ENCODE measurements at places on chromosomes 5 and 9.

DNA sequence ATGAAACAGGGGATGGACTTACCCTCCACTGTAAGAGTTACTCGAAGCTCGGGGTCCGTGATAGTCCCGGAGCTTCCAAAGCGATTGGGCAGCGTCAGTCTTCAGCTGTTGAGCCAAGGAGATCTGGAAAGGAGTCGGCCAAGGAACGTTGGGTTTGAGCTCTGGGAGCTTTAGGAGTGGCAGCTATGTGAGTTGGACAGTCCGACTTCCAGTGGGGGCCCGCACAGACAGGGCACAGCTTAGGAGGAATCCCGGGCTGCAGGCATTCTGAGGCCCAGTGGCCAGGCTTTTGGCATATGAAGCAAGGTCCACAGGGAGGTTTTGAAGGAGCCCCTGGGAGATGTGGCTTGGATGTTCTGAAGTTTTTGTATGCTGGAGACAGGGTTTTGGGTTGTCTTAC is 72.7 kb downstream of the PHAX start:
- DNase-seq: no peak

- no peak for DNase-seq
These were observed 112.8 kb downstream of the MAPKAP1 start for GRCh38 chr9:125594223-125594610.

- no peak for DNase-seq
These were observed 42.3 kb upstream of the SEMA6A start for GRCh38 chr5:116616876-116617275.

- DNase-seq: no peak
These were observed 235.7 kb upstream of the HAPLN1 start for GRCh38 chr5:83956386-83956785.

- DNase-seq: no peak
These were observed 39.8 kb upstream of the ZNF354B start for GRCh38 chr5:178820001-178820400.

GRCh38 chr9:130089141-130089540 is 35.4 kb downstream of the GPR107 start:
- DNase-seq: no peak

GRCh38 chr9:89278997-89279739 is 31.8 kb upstream of the CKS2 start:
- DNase-seq: peak; percentile 53

- no peak for DNase-seq
These were observed 69.1 kb upstream of the TBCA start for GRCh38 chr5:77845324-77845646.

GRCh38 chr5:17178373-17178675 is 39.1 kb upstream of the BASP1 start:
- no peak for DNase-seq

GRCh38 chr5:16414861-16415260 is 50.7 kb downstream of the ZNF622 start:
- no peak for DNase-seq

DNA sequence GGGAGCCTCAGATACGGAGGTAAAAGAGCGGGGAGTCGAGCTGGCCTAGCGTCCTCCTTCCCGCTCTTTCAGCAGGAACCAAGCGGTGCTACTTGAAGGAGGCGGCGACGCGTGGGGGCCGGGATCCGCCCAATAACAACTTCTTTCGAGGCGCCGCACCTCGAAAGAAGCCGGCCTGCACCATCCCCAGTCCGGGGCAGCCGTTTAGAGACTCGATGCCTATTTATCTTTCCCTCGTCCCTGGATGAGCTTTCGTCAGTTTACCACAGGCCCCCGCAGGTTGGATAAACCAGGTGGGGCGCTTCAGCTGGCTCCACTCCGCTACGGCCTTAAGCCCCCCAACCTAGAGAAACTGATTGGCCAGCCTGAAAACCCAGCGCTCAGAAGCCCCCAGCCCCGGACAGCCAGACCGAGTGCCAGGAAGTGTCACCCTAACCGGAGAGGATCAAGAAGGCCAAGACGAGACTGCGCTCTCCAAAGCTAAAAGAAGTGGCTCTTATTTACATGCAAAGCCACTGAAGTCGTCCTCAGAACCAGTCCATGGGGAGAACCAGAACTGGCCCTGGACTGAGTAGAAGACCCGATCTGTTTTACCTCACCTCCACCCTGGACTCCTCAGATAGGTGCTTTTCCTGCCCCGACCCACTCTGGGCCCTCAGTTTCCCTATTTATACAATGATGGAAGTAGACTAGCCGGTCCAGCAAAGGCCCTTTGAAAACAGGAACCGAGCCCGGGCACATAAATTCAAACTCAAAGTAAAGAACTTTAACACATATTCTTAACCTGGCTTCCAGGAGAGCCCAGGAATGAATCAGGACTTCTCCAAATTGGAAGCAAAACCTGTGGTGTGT is 1.4 kb downstream of the HAND1 start:
- no peak for DNase-seq

GRCh38 chr9:115733318-115734110 is 420.1 kb upstream of the PAPPA start:
- no peak for DNase-seq

GRCh38 chr5:172086194-172086975 is 79.9 kb upstream of the FBXW11 start:
- DNase-seq: no peak

GRCh38 chr5:109944461-109944860 is 254.7 kb downstream of the MAN2A1 start:
- no peak for DNase-seq

DNA sequence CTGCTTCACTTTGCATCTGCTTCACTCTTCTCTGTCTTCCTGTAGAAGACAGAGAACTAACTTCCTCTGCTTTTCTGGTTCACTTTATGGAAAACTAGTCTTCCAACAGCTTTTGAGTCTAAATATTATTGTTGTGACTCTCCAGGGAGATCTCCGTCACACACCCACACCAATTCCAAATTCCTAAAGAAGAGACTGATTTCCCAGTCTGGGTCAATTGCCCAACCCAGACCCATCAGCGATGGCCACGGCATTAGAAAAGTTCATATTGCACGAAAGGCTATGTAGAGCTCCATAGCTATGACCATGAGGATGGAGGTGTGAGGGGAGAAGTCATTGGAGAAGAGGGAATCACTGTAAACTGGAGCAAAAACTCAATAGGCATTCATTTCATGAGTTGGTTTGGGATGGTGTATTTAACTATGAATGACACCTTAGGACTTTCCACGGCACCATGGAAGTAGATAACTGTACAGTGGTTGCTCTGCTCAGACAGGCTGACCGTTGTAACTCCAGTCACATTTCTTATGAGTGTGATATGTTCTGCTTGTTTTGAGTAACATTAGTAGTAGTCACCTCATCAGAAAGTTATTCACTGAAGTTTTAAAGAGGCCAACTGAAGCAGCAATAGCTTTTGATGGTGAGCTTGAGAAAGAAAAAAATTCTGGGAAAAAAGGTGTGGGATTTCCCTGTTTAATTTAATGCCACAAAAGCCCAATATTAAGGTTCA is 78.1 kb upstream of the MAMDC2 start:
- DNase-seq: no peak

GRCh38 chr9:124758061-124758460 is 13.1 kb downstream of the NR6A1 start:
- DNase-seq: no peak

DNA sequence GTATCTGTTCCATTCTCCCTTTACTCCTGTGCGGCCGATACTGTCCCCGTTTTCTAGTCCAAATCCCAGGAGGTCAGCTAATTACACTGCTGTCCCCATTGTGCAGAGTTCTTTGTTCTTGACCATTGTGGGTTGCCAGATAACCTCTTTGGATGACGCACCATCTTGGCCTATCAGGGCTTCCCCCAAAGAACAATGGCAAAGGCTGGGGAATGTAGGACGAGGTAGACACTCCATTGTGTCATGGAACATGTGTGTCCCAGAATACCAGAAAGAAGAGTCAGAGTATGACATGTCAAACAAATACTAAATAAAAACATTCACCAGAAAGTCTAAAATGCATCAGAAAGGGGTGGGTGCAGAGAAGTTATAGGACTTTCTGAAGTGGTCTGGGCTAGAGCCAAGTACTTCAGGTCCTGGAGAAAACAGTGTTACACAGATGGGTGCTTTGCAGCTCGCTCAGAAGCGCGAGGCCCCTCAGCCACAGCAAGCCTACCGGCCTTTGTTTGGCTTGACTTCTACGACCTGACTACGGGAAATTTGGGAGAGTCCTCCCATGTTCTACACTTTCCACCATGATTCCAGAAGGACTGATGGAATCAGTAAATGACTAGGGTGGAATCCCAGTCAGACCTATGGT is 83.2 kb upstream of the SSBP2 start:
- no peak for DNase-seq

GRCh38 chr5:66307647-66308241 is 163.6 kb downstream of the SREK1 start:
- DNase-seq: peak; percentile 70

GRCh38 chr5:45604092-45604491 is 92.1 kb downstream of the HCN1 start:
- no peak for DNase-seq

- DNase-seq: no peak
These were observed 46.6 kb downstream of the PTPN3 start for GRCh38 chr9:109451311-109452025.

DNA sequence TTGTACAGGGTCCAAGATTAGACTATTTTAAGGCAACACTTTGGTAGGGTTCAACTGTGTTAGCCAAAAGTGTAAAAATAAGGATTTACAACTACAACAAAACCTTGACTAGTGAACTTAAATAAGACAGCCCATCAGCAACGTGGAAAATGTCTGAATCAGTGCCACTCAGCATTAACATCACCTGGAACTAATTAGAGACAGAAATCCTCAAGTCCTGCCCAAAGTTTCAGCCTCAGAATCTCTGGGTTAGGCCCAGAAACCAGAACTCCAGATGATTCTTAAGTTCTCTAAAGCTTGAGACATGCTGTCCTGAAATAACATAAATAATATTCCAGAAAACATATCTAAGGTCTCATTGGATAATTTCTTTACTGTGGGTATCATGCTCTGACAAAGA is 118.6 kb downstream of the SEMA6A start:
- DNase-seq: no peak

DNA sequence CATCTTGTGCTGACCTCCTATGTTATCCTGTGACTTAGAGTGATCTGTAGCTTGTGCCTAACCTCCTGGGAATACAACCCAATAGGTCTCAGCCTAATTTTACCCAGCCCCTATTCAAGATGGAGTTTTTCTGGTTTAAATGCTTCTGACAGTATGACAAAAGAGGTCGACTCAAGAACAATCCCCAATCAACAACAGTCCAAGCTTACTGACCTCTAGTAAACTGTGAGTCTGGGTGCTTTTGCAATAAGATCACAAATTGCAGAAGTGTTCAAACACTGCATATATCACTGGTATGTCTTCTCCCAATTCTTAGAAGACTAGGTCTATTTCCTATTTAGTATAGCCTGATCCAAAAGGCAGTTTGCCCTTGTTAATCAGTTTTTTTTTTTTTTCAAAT is 323.5 kb upstream of the PTGER4 start:
- DNase-seq: no peak

DNA sequence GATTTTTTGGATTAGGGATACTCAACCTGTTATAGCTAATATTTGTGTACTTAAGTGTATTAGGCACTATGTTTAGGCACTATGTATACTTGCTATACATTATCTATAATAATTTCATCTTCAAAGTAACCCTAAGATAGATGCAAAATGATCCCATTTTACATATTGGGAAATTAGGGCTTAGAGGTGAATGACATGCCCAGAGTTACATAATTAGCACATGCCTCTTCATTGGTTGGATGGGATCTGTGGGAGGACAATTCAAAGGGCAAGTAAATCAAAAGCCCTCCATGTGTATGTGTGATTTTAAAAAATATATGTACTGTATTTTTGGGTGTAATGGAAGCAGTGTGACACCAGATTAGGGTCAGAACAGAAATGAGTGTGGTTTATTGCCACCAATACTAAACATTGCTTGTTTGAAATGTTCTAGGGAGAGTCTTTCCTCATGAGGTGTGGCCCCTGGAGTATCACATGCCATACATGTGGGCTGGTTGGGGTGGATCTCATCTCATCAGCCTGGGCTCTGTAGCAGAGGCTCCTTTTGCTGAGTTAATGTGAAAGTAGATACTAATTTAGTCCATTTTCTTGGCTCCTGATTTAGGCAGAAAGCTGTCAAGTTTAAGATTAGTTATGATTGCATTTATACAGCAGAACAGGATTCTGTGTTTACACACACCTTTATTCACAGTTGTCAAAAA is 5.5 kb downstream of the C9orf85 start:
- no peak for DNase-seq

DNA sequence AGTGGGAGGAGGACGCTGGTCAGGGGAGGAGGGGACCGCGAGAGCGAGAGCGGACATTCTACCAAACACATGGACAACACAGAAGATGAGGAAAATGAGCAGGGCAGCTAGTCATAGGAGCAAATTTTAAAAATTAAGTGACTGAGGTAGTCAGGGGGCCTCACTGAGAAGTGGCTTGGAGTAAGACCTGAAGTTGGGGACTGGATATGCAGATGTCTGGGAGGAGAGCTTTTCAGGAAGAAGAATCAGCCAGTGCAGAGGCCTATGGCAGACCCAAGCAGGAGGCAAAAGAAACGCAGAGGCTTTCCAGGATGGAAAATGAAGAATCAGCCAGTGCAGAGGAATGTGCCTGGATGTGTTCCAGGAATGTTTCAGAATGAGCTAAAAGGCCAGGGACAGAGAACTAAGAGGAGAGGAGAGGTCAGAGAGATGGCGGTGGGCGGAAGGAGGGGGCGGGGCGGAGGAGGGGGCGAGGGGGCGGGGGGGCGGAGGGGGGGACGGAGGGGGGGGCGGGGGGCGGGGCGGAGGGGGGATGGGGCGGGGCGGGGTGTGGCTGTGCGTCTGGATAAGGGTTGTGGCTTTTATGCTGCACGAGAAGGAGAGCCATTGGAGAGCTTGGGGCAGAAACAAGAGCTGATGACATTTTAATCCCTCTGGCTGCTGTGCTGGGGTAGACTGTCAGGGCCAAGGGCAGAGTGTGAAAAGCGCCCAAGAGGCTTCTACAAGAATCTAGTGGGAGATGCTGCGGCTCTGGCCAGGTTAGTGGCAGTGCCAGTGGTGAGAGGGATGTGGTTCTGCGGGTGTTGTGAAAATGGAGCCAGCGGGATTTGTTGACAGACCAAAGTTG is 129.6 kb downstream of the KCNIP1 start:
- DNase-seq: peak; percentile 8

- no peak for DNase-seq
These were observed 8.5 kb downstream of the TAL2 start for GRCh38 chr9:105670775-105671174.

DNA sequence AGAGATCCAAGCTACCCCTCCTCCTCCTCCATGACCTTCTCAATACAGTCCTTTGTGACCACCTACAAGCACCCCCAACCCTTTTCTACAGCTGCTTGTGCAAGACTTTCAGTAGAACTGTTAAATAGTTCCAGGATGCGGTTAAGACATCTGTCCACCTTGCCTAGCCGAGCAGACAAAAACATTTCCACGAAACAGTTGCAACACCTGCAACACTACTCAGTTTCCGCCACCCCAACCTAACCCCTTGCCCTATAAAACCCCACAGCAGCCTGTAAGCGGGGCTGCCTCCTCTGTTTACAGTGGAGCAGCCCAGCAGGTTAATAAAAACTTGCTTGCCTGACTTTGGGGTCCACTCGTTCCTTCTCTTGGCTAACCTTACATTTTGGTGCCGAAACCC is 1803.5 kb upstream of the CDH6 start:
- no peak for DNase-seq

GRCh38 chr9:83598487-83598886 is 24.5 kb upstream of the IDNK start:
- peak; percentile 48 for DNase-seq

Data from SK-N-MC (cell line).